ENCODE measurements at places on chromosomes 6 and 20. TPM values are rescaled to one million over a fixed set of nuclear protein-coding genes. Genes with fewer than 3 reads are reported as not detected.
A peak's percentile ranks its signal among the peaks of the same experiment; 100 is the strongest.

The TREML2 gene
- not detected for total RNA-seq

DNA sequence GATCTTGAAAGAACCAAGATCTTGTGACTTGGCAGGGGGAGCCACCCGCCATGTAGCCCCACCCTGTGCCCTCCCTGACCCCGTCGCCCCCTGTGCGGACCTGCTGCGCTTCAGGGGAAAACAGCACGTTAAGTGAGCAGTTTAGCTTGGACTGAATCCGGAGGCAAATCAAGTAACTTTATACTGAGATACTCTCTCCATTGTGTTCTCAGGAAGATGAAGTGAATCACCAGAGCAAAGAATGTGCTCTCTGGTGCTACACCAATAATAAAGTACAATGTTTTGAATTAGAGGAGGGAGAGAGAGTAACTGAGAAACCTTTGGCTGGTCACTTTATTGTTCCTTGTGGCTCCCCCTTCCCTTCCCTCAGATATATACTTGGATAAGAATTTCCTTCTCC lies 83.4 kb downstream of the TXNDC5 start:
- no peak overlapping the region for H3K4me3 ChIP-seq
- no peaks in the 10 kb centered on the region for H3K4me1 ChIP-seq
- peaks cover 3% of the 10 kb centered on the region for H3K36me3 ChIP-seq
- H3K27me3 ChIP-seq = peaks cover 40% of the 10 kb centered on the region

- H3K27me3 ChIP-seq = no peaks in the 10 kb centered on the region
- H3K27ac ChIP-seq = no peak overlapping the region
- H3K36me3 ChIP-seq = no peaks in the 10 kb centered on the region
- H3K4me3 ChIP-seq = no peak overlapping the region
- no peak for DNase-seq
Observed at GRCh38 chr6:55492259-55492658, 86.7 kb downstream of the HMGCLL1 start.

- no peaks in the 10 kb centered on the region for H3K36me3 ChIP-seq
- peaks cover 31% of the 10 kb centered on the region for H3K27me3 ChIP-seq
- no peak for DNase-seq
- H3K27ac ChIP-seq = no peak overlapping the region
- no peak overlapping the region for H3K4me3 ChIP-seq
Observed at GRCh38 chr6:166770216-166771116, 143.4 kb upstream of the RPS6KA2 start.

GRCh38 chr20:8670893-8671215 lies 398.0 kb upstream of the PLCB4 start:
- peaks cover 14% of the 10 kb centered on the region for H3K27me3 ChIP-seq
- H3K4me3 ChIP-seq = no peak overlapping the region
- H3K36me3 ChIP-seq = peaks cover 8% of the 10 kb centered on the region
- no peak for DNase-seq
- H3K27ac ChIP-seq = no peak overlapping the region

GRCh38 chr6:47655719-47656595 lies 42.4 kb upstream of the ADGRF4 start:
- no peaks in the 10 kb centered on the region for H3K27me3 ChIP-seq
- DNase-seq = no peak
- H3K4me3 ChIP-seq = no peak overlapping the region

DNA sequence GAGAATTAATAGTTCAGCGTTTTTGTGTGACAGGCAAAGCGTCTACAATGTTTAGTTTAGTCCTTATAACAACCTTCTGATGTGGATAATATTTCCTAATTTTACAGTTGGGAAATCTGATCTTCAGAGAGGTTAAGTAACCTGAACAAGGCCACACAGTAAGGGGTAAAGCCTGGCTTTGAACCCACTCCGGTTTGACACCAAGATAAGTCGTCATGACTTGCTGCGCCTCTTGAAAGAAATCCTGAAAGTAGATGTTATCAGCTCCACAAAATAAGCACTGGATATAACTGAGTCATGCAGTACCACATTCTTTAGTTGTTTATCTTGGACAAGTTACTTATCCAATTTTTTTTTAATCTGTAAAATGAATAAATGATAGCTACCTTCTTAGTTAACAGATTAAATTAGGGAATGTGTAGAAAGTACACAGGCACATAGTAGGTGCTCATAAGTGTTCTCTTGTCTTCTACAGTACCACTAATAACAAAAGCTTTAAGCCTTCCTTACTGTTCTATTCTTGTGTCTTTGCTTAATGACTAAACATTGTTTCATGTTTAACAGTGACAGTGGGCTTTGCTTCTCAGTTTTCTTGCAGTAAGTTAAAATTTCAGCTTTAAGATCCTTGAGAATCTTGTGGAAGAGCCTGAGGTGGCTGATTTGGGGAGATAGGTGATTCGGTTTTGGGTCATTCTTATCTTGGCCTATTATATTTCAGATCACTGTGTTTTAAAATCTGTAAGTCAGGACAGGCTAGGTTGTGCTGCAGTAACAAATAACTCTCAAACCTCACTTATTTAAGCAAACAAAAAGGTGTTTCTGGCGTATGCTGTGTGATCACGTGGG lies 2.1 kb downstream of the HIVEP1 start:
- DNase-seq = no peak
- peaks cover 19% of the 10 kb centered on the region for H3K4me1 ChIP-seq
- peak overlapping the region; percentile 61 for H3K27ac ChIP-seq
- peaks cover 22% of the 10 kb centered on the region for H3K36me3 ChIP-seq

The GHRH gene
- total RNA-seq = 0.75 TPM

The KCNS1 gene
- 0.07 TPM for total RNA-seq

The EMILIN3 gene
- total RNA-seq = 0.96 TPM

DNA sequence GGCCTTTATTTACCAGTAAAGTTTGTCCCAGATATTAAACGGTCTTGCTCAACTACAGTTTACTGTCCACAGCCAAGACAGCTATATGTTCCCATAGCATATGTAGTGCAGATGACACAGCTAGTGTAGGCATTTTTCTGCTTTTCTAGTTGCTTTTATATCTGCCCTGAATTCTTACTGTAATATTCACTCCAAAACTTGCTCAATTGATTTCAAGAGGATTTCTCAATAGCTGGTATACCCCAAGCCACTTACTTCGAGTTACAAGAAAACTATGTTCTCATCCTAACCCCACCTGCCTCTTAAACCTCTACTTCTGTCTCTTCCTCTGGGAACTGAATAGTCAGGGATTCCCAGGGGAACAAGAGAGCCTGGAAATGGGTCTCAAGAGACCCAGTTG lies 18.9 kb upstream of the ROS1 start:
- DNase-seq = no peak
- peaks cover 11% of the 10 kb centered on the region for H3K4me1 ChIP-seq
- H3K36me3 ChIP-seq = peaks cover 2% of the 10 kb centered on the region
- no peaks in the 10 kb centered on the region for H3K27me3 ChIP-seq

- no peak overlapping the region for H3K4me3 ChIP-seq
- no peaks in the 10 kb centered on the region for H3K36me3 ChIP-seq
- no peak for DNase-seq
Observed at GRCh38 chr20:50252701-50253100, 62.1 kb downstream of the CEBPB start.

The CALHM4 gene
- not detected for total RNA-seq

DNA sequence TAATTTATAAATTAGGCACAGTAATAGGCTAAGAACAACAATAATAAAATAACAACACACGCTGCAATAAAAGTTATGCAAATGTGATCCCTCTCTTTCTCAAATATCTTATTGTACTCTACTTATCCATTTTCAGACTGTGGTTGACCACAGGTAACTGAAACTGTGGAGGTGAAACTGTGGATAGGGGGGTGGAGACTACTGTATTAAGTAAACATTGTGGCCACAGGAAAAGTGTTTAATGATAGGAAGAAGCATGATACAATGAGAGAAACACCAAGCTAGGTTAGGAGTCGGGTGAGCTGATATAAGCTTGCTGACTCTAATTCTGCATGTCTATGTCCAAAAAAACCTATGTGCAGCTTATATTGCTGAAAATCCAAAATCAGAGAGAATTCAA lies 23.0 kb downstream of the NHLRC1 start:
- H3K27ac ChIP-seq = no peak overlapping the region
- H3K27me3 ChIP-seq = peaks cover 2% of the 10 kb centered on the region
- DNase-seq = no peak
- no peaks in the 10 kb centered on the region for H3K36me3 ChIP-seq
- H3K4me3 ChIP-seq = no peak overlapping the region

- DNase-seq = no peak
- H3K36me3 ChIP-seq = no peaks in the 10 kb centered on the region
- no peak overlapping the region for H3K4me3 ChIP-seq
- no peak overlapping the region for H3K27ac ChIP-seq
- H3K27me3 ChIP-seq = no peaks in the 10 kb centered on the region
- H3K4me1 ChIP-seq = peaks cover 13% of the 10 kb centered on the region
Observed at GRCh38 chr6:46377209-46377608, 114.0 kb downstream of the RCAN2 start.

DNA sequence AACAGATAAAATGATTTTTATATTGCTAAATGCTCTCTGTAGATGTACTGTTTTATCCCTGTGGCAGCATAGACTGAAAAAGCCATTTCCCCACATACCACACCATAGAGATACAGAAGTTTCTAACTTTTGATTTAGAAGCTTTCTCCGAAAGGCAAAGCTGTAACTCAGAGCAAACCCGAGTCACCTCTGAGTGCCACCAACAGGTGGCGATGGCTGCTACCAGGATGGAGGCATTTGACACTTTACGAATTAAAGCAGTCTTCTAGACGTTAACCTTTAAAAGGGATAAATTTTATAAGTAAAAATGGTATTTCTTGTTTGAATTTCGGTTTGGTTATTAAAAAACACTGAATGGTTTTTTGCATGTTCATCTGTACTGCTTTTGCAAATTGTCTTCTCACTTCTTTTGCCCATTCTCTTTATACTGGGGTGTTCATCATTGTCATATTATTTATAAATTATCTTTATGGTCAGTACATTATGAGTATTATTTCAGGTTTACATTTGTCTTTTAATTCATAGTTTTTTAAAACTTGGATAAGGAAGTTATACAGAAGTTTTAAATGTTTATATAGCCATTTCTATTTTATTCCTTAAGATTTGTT lies 201.0 kb upstream of the CEP162 start:
- H3K27ac ChIP-seq = no peak overlapping the region
- H3K4me1 ChIP-seq = peaks cover 14% of the 10 kb centered on the region
- no peak overlapping the region for H3K4me3 ChIP-seq
- H3K27me3 ChIP-seq = peaks cover 42% of the 10 kb centered on the region
- peak; percentile 43 for DNase-seq

DNA sequence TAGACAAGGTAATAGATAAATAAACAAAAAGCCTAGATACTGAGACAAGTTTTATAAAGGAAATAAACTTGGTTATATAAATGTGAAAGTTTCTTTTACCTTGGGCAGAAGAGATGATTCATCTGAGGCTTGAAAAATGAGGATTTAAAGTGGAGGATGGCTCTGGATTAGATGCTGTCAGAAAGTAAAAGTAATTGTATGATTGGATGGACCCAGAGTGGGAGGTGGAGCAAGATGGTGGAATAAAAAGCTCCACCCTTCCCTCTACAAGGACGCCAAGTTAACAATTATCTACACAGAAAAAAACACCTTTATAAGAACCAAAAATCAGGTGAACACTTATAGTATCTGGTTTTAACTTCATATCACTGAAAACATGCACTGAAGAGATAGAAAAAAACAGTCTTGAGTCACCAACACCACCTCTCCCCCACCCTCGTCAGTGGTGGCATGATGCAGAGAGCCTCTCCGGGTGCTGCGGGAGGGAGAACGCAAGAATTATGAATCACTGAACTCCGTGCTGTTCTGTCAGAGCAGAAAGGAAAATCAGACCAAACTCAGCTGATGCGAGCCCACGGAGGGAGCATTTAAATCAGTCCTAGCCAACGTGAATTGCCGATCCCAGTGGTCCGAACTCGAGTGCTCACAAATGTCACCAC lies 84.7 kb upstream of the GJE1 start:
- DNase-seq = no peak
- H3K36me3 ChIP-seq = no peaks in the 10 kb centered on the region
- H3K27me3 ChIP-seq = no peaks in the 10 kb centered on the region
- no peaks in the 10 kb centered on the region for H3K4me1 ChIP-seq
- no peak overlapping the region for H3K27ac ChIP-seq

- no peak overlapping the region for H3K27ac ChIP-seq
- no peak for DNase-seq
- no peaks in the 10 kb centered on the region for H3K4me1 ChIP-seq
- no peaks in the 10 kb centered on the region for H3K36me3 ChIP-seq
- H3K27me3 ChIP-seq = no peaks in the 10 kb centered on the region
Observed at GRCh38 chr6:160428818-160429619, 80.8 kb downstream of the SLC22A3 start.

The CNKSR3 gene
- 17.3 TPM for total RNA-seq

The SEMG1 gene
- not detected for total RNA-seq

DNA sequence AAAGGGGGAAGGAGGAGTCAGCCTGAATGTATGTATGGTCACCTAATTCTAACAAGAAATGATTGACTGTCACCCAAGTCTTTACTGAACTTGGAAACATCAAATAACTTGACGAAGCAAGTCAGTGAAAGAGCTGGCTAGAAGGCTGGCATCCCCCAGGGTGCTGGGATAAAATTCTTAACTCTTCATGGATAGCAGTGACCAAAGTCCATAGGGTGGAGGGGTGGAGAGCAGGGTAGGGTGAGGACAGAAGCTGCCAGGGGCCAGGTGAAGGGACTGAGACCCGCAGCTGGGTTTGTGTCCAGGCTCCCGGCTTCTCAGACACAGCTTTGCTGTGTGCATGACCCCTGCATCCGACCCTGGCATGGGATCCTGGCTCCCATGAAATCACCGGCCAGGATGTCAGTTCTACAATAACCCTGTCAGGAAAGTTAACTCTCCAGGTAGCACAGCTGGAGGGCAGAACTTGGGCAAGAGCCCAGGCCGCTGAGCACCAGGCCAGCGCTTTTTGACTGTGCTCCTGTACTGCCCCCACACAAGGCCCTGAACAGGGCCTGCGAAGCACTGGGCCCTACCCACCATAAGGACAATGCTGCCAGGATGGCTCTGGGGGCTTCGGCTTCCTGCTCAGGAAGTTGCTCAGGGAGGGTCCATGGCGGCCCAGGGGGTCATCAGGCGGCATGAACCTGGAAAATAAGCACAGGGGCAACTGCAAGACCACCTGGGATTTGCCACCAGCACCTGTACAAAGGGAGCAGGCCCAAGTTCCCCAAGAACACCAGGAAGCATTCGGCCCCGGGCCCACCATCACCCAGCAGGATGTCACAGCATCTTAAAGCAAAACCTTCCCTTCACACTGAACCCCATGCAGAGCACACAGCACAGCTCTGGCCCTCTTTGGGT lies 32.5 kb downstream of the ZC3H12D start:
- no peak overlapping the region for H3K27ac ChIP-seq
- no peak for DNase-seq
- peak overlapping the region; percentile 33 for H3K4me3 ChIP-seq
- peaks cover 63% of the 10 kb centered on the region for H3K27me3 ChIP-seq

- H3K36me3 ChIP-seq = peaks cover 9% of the 10 kb centered on the region
- H3K27ac ChIP-seq = no peak overlapping the region
- H3K4me1 ChIP-seq = peaks cover 5% of the 10 kb centered on the region
- peaks cover 6% of the 10 kb centered on the region for H3K27me3 ChIP-seq
Observed at GRCh38 chr6:157541618-157542413, 160.8 kb downstream of the ZDHHC14 start.

GRCh38 chr6:11828262-11828870 lies 49.8 kb upstream of the ADTRP start:
- H3K27ac ChIP-seq = no peak overlapping the region
- H3K27me3 ChIP-seq = peaks cover 4% of the 10 kb centered on the region
- DNase-seq = no peak
- H3K4me3 ChIP-seq = no peak overlapping the region
- H3K4me1 ChIP-seq = peaks cover 6% of the 10 kb centered on the region

Data from progenitor cell of endocrine pancreas (in vitro differentiated cells).